ENCODE measurements at places on chromosomes 13 and 19.

- no peak for DNase-seq
These were observed 89.2 kb downstream of the DHRS12 start for GRCh38 chr13:51714663-51715168.

GRCh38 chr13:76928456-76928855 is 19.9 kb upstream of the ACOD1 start:
- no peak for DNase-seq

DNA sequence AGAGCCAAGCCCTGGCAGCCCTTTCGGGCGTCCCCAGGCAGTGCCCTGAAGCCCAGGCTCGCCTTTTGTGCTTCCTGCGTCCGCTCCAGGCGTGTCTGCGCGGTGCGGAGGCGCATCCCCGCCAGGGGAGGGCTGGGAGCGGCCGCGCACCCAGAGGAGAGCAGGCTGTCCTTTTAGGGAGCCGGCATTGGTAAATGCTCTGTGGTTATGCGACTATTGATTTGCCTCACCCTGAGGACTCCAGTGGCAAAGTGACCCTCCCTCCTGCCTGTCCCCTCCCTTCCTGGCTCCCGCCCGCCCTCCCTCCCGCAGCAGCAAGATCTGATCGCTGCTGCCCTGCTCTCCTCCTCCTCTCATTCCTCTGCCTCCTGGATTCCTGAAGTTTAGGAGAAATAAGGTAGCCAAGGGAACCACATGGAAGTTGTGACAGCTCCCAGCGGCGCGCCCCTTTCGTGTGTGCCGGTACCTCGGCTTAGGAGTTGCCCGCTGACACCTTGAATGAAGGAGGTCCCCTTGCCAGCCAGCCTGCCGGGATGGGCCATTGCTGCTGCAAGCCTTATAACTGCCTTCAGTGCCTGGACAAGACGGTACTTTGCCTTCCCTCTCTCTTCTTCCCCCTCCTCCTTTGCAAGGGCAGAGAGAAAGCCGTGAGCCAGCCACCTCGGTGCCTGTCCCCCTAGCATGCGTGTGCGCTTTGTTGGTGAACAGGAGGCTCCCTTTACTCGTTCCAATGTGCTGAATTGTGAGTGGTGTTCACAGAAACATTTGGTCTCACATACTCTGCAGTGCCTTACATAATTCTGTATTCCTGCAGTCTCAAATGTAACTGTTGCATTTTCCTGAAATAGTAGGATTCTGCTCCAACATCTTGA is 166.9 kb downstream of the SLC7A1 start:
- peak; percentile 86 for DNase-seq

DNA sequence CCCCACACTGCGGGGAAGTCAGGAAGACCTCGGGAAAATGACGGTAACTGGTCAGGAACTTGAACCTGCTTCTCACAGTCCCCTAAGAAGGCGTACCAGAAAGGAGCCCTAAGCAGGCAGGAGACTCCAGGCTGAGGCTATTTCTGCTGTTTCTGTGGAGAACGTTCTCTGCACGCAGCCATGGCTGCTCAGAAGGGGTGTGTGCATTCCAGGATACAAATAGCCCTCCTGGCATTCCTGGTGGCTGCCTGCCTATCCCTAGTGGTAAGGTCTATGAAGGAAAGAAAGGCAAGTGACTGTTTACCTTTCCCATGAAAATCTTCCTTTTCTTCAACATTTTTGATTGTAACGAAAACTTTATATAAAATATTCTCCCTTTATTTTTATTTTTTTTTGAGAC is 2.5 kb downstream of the SGCG start:
- no peak for DNase-seq

DNA sequence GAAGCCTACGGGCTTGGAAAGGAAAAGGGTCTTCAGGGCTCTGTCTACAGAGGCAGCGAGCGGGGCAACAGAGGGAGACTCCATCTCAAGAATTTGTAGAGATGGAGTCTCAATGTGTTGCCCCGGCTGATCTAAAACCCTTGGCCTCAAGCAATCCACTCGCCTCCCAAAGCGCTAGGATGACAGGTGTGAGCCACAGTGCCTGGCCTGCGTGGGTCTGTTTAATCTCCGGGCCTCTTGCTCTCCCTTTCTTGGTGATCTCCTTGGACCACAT is 8.1 kb downstream of the RPS9 start:
- peak; percentile 28 for DNase-seq

DNA sequence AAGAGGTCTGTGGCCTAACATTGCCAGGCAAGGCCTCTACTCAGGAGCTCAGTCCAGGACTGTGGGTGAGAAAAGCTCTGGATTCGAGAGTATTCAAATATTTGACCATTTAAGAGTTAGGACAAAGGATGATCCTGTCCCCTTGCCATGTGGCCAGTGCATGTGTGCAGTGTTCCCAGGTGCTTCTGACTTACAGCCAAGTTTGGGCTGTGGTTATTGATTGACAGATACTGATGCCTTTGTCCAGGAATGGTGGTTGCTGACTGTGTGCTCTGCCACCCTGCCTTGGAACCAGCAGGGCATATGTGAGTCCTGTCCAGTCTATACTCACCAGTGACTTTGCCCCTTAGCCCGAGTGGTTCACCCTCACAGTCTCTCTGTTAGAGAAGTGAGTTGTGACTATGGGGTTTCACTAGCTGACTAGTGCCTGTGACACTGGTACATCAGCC is 51.9 kb downstream of the GARRE1 start:
- DNase-seq = no peak

DNA sequence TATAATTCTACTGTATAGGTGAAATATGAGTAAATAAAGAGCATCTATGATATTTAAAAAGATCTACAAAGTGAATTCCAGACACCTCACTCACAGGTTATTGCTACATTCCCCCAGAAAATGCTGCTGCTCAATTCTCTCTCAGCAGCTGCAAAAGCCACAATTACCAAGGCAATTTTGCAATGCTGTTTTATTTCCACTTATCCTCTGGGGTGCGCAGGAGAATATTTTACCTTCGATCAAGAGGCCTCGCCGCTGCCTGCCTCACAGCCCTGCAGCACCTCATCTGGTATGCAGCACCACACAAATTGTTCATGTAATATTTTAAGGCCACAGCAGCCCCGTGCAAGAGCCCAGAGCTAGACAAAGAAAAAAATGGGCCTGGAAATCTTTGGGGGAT is 333.2 kb downstream of the DNAJC15 start:
- no peak for DNase-seq

DNA sequence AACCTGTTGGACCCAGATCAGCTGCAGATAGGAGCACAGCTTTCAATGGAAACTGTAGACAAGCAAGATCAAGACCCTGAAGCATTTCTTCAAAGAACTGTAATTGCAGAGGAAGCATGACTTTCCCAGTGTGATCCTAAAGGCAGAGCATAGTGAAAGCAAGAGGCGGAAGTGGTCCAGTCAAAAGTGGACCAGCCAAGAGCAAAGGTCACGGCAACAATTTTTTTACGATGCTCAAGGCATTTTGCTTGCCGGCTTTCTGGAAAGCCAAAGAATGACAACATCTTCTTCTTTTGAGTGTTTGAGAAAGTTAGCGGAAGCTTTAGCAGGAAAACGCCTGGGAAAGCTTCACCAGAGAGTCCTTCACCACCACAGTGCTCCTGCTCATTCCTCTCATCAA is 111.6 kb downstream of the RNF17 start:
- DNase-seq = no peak
